ENCODE measurements at places on chromosomes 5 and 9. TPM values are rescaled to one million over a fixed set of nuclear protein-coding genes. Genes with fewer than 3 reads are reported as not detected.

ABO gene
- total RNA-seq: not detected

SHC3 gene
- 0.11 TPM for total RNA-seq

SPINK6 gene
- not detected for total RNA-seq

RASEF gene
- not detected for total RNA-seq

DUSP1 gene
- total RNA-seq: 40.7 TPM

CDH12 gene
- total RNA-seq: not detected

Data from naive thymus-derived CD4-positive, alpha-beta T cell (primary cell).